ENCODE measurements at places on chromosomes 2 and 18.

DNA sequence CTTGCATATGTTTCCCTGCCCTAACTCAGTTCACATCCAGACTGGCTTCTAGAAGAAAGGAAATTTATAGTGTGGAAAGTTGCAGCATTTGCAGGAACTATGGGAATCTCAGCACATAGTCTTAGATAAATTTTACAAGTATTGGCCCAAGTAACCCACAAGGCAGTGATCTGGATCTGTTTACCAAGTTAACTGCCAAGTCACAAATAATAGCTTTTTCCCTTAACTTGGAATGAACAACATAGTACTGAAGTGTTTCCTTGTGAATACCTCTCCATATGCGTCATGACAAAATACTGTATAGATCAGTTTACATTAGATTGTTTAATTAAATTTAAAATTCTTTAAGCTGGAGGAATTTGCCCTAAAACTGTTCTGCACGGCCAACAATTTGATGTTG is 255.8 kb upstream of the EPAS1 start:
- no peak for DNase-seq

DNA sequence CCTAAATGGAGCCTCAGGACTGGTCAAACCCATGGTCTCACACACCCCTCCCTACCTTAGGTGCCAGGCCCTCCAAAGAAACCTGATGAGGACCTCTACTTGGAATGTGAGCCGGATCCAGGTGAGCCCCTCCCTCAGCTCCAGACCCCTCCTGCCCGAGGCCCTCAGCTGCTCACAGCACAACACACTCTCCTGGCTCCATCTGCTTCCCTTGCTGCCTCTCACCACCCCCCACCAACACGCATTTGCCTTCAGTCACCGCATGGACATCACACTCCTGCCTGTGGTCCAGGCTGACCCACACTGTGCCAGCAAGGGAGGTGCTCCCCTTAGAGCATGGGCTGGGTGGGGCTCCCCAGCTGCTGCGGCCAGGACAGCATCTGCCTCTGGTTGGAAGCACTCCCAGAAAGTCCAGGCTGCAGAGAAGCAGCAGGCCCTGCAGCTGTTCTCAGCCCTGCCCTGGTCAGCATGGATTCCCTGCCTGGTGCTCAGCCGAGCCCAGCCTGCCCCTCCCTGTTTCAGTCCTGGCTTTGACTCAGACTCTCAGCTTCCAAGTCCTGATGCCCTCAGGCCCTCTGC is 15.1 kb downstream of the SH2D6 start:
- DNase-seq, result no peak

GRCh38 chr2:226862623-226863022 is 26.8 kb downstream of the RHBDD1 start:
- DNase-seq, result no peak

DNA sequence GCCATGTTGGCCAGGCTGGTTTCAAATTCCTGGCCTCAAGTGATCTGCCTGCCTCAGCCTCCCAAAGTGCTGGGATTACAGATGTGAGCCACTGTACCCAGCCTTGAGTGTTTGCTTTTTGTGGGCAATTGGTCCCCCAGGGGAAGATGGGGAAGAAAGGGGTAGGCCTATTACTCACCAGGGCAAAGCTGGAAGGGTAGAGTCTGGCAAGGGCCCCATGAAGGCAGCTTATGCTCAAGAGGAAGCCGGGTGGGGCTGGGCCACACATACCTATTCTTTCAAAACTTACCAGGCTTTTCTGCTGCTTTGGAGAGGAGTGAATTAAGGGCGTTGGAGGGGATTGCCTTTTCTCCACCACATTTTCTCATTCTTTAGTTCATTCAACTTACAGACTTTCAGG is 24.5 kb upstream of the CD28 start:
- DNase-seq, result no peak

GRCh38 chr18:59388817-59389216 is 29.8 kb upstream of the LMAN1 start:
- no peak for DNase-seq

DNA sequence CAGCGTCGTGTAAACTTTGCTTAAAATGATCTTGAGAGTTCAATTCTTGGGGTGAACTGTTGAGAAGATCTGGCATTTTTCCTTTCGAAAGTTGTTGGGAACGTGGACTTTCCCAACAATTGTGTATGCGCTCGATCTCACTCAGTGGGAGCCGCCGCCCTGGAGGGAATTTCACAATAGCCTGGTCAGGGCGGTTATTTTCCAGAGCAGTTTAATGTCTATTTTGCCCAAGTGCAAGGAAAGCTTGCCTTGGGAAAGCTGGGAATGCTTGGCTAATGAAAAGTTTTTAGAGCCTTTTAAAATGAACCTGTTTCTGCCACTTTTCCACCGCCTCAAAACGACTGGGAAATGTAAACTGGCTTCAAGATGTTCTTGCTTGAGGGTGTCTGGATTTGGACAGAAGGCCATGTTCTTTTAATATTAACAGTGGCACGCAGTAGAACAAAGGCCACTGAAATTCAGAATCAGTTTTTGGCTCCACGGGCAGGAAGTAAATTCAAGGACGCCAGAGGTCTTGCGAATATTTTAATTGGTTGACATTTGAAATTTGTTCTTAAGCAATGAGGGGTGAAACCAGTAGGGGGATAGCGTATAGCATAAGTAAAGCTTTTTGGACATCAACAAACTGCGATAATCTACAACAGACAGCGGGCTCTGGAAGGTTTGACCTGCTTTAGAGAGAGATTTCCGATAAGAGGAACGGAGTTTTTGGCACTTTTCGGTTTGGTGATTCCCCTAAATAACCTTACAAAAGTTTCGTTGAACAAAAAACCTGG is 1.2 kb downstream of the CFLAR start:
- peak; percentile 88 for DNase-seq

Data from inflammatory macrophage treated with lipopolysaccharide for 4 hours (primary cell).